Liver (tissue), 10 donors: ENCODE measurements at places on chromosomes 11 and 22. TPM values are rescaled to one million over a fixed set of nuclear protein-coding genes. Genes with fewer than 3 reads are reported as not detected.

DNA sequence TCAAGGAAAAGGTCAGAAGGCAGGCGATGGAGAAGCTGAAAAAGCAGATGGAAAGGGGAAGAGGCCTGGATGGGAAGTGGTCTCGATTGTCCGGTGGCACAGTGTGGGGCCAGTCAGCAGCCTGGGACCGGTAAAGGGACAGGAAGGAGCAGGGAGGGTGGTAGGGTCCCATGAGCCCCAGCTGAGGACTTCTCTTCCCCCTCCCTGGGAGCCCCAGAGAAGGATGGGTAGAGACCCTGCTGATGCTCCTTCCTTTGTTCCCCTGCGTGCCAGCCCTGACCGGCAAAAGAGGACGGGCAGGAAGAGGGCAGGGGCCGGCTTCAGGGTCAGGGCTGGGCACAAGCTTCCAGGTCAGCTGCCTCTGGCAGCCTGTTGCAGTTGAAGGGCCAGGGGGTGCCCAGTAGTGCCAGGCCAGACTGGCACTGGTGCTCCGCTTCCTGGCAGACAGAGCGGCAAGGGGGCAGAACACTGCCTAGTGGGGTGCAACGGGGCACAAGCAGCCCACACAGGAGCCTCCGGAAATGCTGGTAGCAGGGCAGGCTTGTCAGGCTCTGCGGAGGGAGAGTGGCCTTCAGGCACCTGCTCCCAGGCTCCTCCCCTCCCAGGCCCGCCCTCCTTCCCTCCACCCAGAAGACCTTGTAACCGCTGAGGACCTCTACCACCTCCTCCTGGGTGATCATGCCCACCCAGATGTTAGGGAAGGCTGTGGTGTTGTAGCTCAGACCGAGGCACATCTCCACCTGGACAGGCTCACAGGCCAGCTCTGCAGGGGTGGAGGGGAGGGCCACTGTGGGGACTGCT is 739 bp upstream of the C1QTNF5 start:
- DNase-seq, result no peak
- peaks cover 25% of the 10 kb centered on the region for H3K4me1 ChIP-seq
- no peaks in the 10 kb centered on the region for H3K27me3 ChIP-seq
- no peaks in the 10 kb centered on the region for H3K36me3 ChIP-seq
- no peak overlapping the region for H3K4me3 ChIP-seq

GRCh38 chr11:44789496-44789895 is 62.7 kb downstream of the TSPAN18 start:
- peaks cover 2% of the 10 kb centered on the region for H3K27me3 ChIP-seq
- DNase-seq, result no peak
- no peaks in the 10 kb centered on the region for H3K36me3 ChIP-seq
- H3K4me3 ChIP-seq, result no peak overlapping the region
- no peaks in the 10 kb centered on the region for H3K4me1 ChIP-seq

DNA sequence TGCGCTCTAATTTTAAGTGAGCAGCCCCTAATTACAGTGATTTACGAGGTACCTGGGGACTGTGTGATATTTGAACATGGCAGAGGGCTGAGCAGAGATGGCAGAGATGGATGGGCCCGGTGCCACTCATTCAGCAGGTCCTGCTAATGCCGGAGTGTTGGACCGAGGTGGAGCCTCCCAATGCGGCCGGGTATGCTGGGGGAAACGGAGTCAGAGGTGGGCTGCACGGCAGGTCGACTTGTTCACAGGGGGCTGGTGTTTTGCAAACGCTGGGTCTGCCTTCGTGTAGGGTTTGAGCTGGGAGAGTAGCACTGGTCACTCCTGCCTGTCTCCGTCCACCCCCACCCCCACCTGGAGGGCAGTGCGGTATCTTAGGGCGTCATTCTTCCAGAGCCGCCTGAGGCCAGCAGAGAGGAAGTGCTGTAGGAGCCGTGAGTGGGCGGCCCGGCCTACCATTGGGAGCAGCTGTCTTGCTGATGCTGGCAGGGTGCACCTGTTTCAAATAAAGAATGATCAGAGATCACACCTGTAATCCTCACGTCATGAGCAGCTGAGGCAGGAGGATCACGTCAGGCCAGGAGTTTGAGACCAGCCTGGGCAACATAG is 122.6 kb downstream of the IGLL1 start:
- DNase-seq, result no peak
- H3K36me3 ChIP-seq, result no peaks in the 10 kb centered on the region
- H3K27me3 ChIP-seq, result no peaks in the 10 kb centered on the region
- H3K27ac ChIP-seq, result no peak overlapping the region

Gene OSBP2
- 192 TPM for total RNA-seq

Gene VSTM5
- not detected for total RNA-seq

Gene VSIG10L2
- total RNA-seq, result not detected
